A549 treated with AZD2906 at 1 μM for 4 hours (cell line): ENCODE measurements at places on chromosomes 12 and 14. TPM values are rescaled to one million over a fixed set of nuclear protein-coding genes. Genes with fewer than 3 reads are reported as not detected.

The TPPP2 gene
- total RNA-seq: not detected in 5 replicates

The DHRS2 gene
- total RNA-seq: 5.8 to 7.6 TPM (median 5.9 TPM) in 5 replicates

The NRL gene
- 0.74 to 1.1 TPM (median 0.98 TPM) in 5 replicates for total RNA-seq

The OSGEP gene
- 23.5 to 26.9 TPM (median 24.8 TPM) in 5 replicates for total RNA-seq

The RCOR1 gene
- 29.7 to 44.8 TPM (median 39.7 TPM) in 5 replicates for total RNA-seq

The KCNJ8 gene
- 0.22 to 0.33 TPM (median 0.24 TPM) in 5 replicates for total RNA-seq

The CCDC197 gene
- not detected in 5 replicates for total RNA-seq

The GPRC5A gene
- 201 to 268 TPM (median 236 TPM) in 5 replicates for total RNA-seq

The ZNF891 gene
- 0.23 to 0.35 TPM (median 0.32 TPM) in 5 replicates for total RNA-seq
